ENCODE measurements at places on chromosomes 7 and 10.

DNA sequence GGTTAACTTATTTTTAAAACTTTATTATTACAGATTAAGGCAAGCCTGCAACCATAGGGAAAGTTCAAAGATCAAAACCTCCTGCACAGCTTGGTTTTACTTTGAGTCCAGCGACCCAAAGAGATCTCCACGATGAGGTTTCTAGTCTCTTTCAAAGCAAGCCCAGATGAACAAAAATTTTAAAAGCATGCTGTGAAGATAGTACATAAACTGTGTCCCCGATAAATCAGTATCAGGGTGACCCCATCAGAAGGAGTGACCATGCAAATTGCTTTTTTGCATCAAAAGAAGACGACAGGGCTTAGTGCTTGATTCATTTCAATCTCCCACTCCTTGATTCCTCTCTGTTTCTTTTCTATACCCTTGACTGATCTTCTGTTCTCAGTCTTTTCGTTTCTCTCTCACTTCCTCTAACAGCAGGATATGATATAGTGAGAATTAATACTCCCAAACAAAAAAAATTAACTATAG lies 16.0 kb upstream of the DNTT start:
- DNase-seq = no peak

- DNase-seq = no peak
Measured at GRCh38 chr7:938546-939185, 15.8 kb downstream of the ADAP1 start.

- no peak for DNase-seq
Measured at GRCh38 chr10:48948470-48949037, 8.9 kb upstream of the LRRC18 start.

GRCh38 chr7:1922870-1923236 lies 252.8 kb downstream of the ELFN1 start:
- DNase-seq = no peak

DNA sequence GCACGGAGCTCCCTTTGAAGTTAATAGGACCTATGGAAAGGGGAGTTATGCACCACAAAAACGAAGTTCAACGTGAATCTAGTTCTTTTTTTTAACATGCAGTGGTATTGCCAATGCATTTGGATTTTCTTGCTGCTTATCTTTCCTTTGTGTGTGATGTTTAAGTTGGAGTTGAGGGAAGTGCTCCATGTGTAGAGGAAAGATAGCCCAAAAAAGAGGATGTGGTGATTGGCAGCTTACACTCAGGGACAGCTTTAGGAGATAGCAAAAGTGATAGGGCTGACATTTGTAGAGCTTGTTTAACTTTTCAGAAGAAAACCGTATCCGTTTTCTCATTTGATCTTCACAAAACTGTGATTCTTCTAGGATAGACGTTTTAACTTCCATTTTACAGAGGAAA lies 101.3 kb downstream of the MDFIC start:
- DNase-seq = no peak

GRCh38 chr7:88515301-88515700 lies 208.6 kb upstream of the STEAP4 start:
- no peak for DNase-seq

- no peak for DNase-seq
Measured at GRCh38 chr10:47055386-47056246, 144.4 kb downstream of the PTPN20 start.

GRCh38 chr10:130773941-130774340 lies 537.6 kb downstream of the TCERG1L start:
- no peak for DNase-seq

- no peak for DNase-seq
Measured at GRCh38 chr7:74604326-74605020, 53.0 kb upstream of the GTF2I start.

- DNase-seq = no peak
Measured at GRCh38 chr7:110803602-110804143, 287.3 kb upstream of the LRRN3 start.

GRCh38 chr10:73168465-73168803 lies 515 bp downstream of the FAM149B1 start:
- DNase-seq = no peak

- no peak for DNase-seq
Measured at GRCh38 chr10:63344269-63344668, 121.5 kb downstream of the JMJD1C start.

DNA sequence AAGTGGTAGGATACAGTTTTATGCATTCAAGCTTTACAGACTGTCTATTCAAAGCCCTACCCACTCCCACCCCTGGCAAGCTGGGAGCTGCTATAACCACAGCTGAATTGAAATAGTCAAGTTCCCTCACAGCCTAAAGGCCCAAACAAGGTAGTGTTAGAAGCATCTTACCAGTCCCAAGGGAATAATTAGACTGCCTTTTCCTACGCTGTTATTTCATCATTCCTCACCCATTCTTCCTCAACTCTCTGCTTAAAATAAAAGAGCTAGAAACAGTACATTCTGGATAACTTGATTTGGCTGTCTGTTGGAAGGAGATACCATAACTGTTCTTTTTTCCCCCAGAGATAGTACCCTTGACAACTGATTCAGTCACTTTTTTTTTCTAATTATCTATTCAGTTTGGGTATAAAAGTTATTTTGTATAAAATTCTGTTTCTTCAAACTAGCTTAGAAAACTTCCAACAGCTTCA lies 54.0 kb downstream of the RAPGEF5 start:
- no peak for DNase-seq

DNA sequence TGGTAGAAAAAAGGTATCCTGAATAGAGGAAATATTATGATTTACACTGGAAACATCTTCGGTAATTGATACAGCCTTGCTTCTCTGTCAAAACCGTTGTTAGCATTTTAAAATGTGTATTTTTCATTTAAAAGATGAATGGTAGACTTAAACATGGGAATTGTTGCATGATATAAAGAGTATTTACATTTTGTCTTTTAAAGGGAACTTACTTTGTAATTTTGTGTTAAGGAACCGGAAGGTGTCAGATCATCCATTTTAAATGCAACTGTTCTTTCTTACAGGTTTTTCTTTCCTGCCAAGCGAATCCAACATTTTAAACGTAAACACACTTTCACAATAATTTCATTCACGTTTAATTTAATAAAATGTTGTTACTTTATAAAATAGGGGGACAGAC lies 1.8 kb upstream of the IGF2BP3 start:
- DNase-seq = no peak

DNA sequence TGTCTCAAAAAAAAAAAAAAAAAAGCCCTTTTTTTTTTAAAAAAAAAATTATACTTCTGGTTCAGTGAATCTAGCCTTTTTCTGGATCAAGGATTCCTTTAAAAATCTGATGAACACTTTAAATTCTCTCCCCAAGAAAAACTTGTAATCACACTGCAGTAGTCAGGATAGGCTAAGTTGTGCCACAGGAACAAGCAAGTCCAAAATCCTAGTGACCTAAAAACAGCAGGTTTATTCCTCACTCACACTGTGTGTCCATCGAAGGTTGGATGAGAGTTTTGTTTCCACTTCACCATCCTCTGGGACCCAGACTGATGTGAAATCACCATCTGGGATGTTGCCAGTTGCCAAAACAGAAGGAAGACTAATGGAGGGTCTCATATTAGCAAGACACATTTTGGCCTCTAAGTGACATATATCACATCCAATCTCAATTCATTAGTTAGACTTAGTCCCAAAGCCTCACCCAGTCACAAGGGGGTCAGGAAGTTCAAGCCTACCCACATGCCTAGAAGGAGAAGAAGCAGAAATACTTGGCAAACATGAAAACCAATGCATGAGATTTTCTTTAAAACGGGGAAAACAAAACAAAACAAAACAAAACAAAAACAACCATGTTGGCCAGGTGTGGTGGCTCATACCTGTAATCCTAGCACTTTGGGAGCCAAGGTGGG lies 32.7 kb downstream of the CYP17A1 start:
- no peak for DNase-seq

GRCh38 chr7:92691578-92691977 lies 101.4 kb upstream of the FAM133B start:
- no peak for DNase-seq
